Fibroblast of pulmonary artery (primary cell): ENCODE measurements at places on chromosomes 7 and 10.

- DNase-seq, result no peak
Observed at GRCh38 chr7:137474540-137475026, 131.1 kb upstream of the PTN start.

DNA sequence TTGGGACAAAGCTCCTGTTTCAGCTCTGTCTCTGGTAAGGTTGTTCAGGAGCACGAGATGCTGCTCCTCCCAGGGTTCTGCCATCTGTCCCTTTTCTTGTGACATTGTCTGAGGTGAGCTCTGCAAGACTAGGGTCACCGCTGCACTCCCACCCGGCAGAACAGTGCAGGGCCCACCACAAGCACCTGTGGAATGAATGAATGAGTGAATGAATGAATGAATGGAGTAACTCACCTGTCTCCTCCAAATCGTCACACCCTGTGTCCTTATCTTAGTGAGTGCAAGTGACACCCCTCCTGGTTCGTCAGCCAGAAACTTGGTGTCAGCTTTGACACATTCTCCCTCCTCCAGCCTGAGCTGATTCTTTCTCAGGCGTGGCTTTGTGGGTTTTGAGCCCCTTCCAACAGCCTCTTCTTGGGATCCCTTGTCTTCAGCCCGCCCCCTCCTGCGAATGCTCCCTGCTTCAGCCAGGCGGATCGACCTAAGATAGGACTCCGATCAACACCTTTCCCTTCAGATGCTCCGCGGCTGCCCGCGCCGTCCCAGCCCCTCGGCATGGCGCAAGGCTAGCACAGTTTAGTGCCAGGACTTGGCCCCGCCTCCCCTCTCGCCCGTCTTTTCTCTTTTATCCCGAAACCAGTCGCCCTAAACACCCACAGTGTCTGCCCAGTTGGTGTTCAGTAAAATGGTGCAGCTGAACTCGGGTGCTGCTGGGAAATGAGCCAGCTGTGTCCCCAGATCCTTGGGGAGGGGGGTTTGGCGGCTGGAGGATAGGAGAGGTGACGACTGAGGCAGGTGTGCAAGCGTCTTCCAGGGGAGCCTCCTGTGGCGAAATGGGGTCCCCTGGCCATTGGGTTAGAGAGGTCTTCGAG lies 89.3 kb downstream of the BEND7 start:
- no peak for DNase-seq

- peak; percentile 66 for DNase-seq
Observed at GRCh38 chr10:69684020-69684980, 54.3 kb downstream of the FAM241B start.

GRCh38 chr10:119657725-119658124 lies 6.5 kb downstream of the BAG3 start:
- no peak for DNase-seq

DNA sequence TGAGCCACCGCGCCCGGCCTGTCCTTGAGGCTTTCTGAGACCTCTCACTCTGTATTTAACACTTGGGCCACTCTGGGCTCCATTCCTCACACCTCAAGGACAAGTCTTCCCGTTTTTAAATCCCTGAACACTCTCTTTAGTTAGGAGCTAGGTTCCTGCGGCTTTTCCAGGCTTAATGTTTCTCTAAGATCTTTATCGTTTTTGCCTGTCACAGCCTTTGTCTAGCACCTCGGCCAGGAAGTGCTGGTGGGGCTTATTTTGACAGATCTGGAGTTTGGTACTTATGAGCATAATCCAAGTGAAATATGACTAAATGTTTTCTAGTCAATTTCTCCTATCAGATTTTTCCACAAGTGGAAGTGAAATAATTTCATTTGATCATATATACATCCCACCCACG lies 186.6 kb downstream of the DPY19L1 start:
- no peak for DNase-seq

- no peak for DNase-seq
Observed at GRCh38 chr7:79730971-79731370, 277.5 kb upstream of the MAGI2 start.
